Neural crest cell (in vitro differentiated cells): ENCODE measurements at places on chromosomes 12 and 14.

- no peak for DNase-seq
These were observed 168.3 kb downstream of the DUSP6 start for GRCh38 chr12:89183985-89184435.

DNA sequence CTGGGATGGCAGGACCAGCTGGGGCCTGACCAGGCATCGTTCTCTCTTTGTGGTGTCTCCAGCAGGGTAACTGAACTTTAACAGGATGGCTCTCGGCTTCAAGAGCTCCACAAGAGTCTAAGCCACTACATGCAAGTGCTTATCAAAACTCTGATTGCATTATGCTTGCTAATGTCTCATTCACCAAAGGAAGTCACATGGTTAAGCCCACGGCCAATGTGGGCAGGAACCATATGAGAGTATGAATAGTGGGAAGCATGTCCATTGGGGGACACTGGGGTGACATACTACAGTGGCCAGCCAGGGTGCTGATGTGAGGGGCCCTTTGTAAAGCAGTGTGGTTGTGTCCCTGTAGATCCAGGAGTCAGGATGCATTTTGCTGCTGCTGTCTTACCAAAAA lies 35.0 kb upstream of the KCNA5 start:
- no peak for DNase-seq

GRCh38 chr12:19058235-19059021 lies 71.1 kb upstream of the PLEKHA5 start:
- no peak for DNase-seq

- no peak for DNase-seq
These were observed 748.8 kb downstream of the C12orf50 start for GRCh38 chr12:87280356-87280755.

- DNase-seq, result no peak
These were observed 154.8 kb downstream of the TPH2 start for GRCh38 chr12:72093424-72093823.

DNA sequence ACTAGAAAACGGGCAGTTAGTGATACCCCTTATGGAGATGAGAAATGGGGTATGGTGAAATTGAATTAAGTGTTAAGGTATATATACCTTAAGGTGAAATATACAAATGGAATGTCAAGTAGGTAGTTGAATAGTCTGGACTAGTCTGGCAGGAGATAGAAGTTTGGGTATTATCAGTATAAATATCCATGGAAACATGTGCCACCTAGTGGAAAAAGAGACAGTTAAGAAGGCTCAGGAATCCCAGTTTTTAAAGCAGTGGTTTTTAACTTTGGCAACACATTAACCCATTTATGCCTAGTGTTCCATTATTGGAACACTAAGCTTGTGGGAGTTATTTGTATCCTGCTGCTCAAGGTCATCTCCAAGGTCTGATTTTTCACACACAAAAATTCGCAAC lies 38.6 kb upstream of the TPH2 start:
- no peak for DNase-seq

DNA sequence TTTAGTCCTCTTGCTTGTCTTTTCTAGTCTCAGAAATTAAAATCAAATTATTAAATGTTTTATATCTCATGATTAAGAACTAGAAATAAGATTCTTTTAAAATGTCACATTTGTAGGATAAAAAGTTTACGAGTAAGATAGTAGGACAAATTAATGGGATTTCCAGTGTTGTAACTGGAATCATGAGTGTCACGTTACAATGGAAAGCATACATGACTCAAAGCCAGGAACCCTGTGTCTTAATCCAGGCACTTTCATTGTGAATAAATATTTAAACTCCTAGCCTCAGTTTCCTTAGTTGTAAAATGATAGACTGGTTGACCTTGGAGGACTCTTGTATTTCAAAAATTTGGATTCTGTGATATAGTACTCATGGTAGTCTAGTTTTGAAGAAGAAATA lies 84.9 kb downstream of the MIA2 start:
- no peak for DNase-seq

DNA sequence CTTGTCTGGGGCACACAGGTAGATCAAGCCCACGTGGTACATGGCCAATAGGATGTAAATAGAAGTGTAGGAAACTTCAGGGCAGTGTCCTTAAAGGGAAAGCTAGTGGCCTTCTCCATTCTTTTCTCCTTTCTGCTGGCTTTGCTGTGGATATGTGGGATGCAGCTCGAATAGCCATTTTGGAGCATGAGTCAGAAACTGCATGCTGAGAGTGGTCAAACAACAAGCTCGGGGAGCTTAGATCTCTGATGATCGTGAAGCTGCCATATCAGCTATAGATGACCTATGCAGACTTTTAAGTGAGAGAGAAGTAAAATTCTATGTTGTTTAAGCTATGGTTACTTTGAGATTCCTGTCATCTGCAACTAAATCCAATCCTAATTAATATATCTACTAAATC lies 241.3 kb upstream of the DAAM1 start:
- DNase-seq, result no peak

DNA sequence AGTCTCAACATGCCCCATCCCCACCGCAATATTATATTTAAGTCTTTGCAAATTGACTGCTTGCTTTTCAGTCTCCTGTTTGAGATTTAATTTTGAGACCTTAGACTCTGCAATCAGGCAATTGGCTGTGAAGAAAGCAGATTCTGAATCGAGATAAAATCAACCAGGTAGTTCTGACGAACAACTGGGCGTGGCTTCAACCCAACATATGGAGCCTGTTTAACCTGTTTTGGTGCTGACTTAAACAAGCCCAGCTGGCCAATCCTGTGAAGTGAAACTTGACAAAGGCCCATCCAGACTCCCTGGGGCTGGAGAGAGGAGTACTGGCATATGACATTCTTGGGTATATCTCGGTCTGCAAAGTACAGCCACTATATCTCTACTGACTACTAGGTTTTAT lies 9.8 kb upstream of the CIPC start:
- DNase-seq, result no peak

GRCh38 chr12:107684029-107684795 lies 1.4 kb upstream of the PWP1 start:
- no peak for DNase-seq

DNA sequence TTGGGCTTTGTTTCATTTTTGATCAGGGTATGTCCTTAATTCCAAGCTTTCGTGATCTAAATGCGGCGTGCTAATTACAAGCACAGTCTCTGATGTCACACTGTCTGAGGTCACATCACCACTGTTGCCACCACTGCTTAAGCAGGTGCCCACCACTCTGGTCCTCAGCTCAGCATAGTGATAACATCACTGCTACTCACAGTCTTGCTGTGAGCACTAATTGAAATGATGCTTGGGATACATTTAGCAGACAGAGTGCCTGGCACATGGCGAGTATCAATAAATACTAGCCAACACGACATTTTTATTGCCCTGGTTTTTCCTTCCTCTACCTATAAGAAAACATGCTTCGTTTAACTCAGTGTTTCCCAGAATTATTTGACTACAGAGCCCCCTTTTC lies 7.9 kb downstream of the RILPL2 start:
- DNase-seq, result no peak

- no peak for DNase-seq
These were observed 130.8 kb upstream of the PTPRQ start for GRCh38 chr12:80313209-80313608.

DNA sequence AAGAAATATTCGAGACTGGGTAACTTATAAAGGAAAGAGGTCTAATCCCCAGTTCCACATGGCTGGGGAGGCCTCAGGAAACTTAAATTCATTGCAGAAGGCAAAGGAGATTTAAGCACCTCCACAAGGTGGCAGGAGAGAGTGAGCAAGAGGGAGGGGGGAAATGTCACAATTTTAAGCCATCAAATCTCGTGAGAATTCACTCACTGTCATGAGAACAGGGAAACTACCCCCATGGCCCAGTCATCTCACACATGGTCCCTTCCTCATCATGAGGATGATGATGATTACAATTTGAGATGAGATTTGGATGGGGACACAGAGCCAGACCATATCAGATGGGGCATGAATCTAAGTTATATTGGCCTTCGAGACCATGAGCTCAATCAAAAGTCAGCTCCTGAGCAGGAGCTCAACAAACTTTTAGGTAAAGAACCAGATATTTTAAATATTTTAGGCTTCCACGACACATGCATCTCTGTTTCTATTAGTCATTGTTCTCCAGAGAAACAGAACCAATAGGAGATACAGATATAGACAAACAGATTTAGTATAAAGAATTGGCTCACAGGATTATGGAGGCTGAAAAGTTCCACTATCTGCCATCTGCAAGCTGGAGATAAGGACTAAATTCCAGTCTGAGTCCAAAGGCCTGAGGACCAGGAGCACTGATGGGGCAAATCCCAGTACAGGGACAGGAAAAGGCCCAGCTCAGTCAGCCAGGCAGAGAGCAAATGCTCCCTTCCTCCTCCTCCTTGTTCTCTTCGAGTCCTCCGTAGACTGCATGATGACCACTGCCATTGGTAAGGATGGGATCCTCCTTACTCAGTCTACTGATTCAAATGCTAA lies 24.9 kb downstream of the DGLUCY start:
- DNase-seq, result no peak

DNA sequence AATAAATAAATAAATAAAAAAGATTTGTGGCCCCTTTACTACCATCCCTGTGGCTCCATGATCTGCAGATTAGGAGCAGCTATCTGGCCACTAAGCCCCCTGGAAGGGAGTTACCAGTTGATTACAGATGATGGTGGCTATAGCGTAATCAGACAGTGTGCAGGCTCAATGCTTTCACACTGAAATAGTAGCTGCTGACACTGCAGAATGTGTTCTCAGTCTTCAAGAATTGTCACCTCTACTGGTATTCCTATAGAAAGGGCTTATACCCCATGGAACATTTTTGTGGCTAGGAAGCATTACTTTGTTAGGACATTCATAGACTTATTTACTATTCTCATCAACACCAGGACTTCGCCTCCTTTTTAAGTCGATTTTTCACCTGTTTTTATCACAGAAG lies 30.9 kb downstream of the DCAF4 start:
- DNase-seq, result no peak

DNA sequence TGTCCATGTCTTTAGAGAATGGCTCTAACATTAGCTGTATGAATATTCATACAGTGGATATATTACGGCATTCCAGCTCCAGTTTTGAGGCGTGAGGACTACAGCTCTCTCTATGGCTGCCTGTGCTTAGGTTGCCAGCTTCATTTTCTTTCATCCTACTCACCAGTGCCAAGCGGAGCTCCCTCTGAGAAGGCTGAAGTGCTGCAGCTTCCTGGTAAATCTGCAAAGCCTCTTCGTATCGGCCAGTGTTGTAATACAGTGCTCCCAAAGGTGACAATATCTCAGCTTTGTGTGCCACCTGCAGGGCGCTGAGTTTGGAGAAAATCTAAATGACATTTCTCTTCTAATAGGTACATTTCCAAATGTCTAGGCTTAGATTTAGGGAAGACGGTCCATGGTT lies 19.8 kb upstream of the OVCH1 start:
- DNase-seq, result no peak

DNA sequence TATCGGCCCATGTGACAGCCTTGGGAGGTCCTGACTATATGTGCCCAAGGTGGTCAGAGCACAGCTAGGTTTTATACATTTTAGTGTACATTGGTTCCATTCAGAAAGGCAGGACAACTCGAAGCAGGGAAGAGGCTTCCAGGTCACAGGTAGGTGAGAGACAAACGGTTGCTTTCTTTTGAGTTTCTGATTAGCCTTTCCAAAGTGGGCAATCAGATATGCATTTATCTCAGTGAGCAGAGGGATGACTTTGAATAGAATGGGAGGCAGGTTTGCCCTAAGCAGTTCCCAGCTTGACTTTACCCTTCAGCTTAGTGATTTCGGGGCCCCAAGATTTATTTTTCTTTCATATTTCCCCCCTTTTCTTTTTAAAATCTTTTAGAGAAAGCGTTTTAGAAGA lies 87.6 kb upstream of the PPP2R5C start:
- DNase-seq, result no peak

DNA sequence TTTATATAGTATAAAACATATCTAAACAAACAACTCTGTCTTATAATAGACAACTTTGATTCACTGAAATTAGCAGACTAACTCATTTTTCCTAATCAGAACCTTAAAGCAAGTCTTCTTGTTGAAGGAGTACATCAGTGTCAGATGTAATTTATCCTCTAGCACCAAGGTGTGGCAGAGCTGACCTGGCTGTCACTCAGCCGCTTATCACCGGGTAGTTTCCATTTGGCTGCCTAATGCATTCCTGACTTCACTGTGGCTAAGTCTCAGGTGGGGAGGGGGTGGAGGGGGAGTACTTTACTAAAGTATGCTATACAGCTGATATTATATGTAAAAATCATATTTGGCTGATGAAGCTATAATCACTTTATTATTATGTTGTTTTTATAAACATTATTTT lies 339.9 kb upstream of the RGS6 start:
- no peak for DNase-seq

DNA sequence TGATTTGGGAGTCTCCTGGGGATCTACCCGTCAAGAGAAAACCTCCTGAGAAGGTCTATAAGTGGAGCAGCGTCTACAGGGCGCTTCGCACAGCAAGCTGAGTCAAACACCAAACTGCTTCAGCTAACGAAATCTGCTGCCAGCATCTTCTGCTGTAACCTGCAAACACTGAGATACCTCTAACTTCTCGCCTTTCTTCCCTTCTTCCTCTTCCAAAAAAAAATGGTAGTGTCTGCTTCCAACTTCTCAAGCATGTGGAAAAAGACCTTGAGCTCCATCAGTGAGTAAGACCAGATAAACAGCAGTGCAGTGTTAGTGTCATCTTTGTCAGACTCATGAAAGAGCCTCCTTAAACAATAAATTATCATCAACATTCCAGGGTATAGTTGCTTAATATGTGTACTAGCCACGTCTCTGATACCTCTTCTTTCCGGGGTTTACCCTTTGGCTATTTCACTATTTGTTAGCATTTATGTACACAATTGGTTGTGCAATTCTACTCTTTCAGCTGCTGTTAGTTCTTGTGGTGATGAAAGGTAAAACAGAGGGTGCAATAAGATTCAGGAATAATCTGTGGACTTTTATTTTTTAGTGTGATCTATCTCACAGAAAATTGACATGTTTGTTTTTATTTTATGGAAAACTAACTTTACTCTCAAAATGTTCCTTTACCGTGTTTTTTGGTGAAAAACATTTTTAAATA lies 81.6 kb downstream of the LLPH start:
- no peak for DNase-seq

GRCh38 chr14:93267149-93267711 lies 60.2 kb downstream of the UBR7 start:
- DNase-seq, result no peak

DNA sequence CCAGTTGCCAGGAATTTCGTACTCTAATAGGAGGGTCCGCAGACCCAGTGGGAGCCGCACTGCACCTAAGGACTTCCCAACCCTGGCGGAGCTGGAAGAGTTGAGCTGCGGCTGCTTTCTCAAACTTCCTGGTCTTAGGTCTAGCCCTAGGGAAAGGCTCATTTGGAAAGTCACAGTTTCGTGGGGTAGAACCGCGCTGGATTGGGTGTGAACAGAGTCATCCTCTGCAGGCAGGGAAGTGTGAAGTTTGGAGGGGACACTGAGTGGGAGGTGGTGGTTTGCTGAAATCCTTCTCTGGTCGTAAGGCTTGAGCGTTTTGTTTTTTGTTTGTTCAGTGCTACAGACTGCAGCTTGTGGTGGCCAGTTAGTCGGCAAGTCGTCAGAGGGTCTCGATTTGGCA lies 18.8 kb downstream of the PRKAB1 start:
- no peak for DNase-seq
